ENCODE measurements at places on chromosomes 13 and 19. TPM values are rescaled to one million over a fixed set of nuclear protein-coding genes. Genes with fewer than 3 reads are reported as not detected.

Gene NECTIN2
- 2.8 TPM for total RNA-seq

Gene GPI
- 282 TPM for total RNA-seq

Gene CGB2
- 1.4 TPM for total RNA-seq

Gene ARHGAP45
- 236 TPM for total RNA-seq

Gene HNRNPM
- total RNA-seq = 168 TPM

Gene PCDH20
- total RNA-seq = not detected

GRCh38 chr13:99991013-99991827 lies 9.6 kb downstream of the ZIC2 start:
- peaks cover 97% of the 10 kb centered on the region for H3K27me3 ChIP-seq
- H3K4me1 ChIP-seq = peaks cover 38% of the 10 kb centered on the region
- H3K36me3 ChIP-seq = peaks cover 7% of the 10 kb centered on the region
- no peak overlapping the region for H3K27ac ChIP-seq

- no peak overlapping the region for H3K4me3 ChIP-seq
- H3K27ac ChIP-seq = no peak overlapping the region
- H3K36me3 ChIP-seq = peaks cover 14% of the 10 kb centered on the region
- DNase-seq = no peak
- H3K4me1 ChIP-seq = no peaks in the 10 kb centered on the region
Measured at GRCh38 chr19:18362934-18363542, 22.6 kb downstream of the PGPEP1 start.

DNA sequence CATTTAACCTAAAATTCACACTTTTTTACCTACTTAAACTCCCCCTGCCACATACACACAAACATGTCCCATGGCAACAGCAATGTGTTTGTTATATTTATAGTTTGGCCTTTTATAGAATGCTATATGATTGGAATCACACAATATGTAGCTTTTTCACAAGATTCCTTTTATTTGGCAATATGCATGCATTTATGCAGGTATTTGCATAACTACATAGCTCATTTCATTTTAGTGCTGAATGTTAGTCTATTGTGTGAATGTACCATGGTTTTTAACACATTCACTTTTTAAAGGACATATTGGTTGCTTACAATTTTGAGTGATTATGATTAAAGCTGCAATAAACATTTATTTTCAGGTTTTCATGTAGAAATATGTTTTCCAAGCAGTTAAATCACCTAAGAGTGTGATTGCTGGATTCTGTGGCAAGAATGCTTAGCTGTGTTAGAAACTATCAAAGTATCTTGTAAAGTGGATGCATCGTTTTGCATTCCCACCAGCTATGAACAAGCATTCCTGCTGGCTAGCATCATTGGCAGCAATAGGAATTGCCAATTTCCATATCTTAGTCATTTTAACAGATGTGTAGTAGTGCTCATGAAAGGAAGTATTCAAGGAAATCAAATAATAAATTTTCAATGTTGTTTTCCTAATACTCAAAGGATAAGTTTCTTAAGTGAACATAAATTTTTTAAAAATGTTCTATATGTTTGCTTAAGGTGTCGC lies 557.0 kb downstream of the SLITRK1 start:
- H3K4me3 ChIP-seq = no peak overlapping the region
- no peaks in the 10 kb centered on the region for H3K27me3 ChIP-seq
- H3K4me1 ChIP-seq = no peaks in the 10 kb centered on the region
- DNase-seq = no peak

Gene CELF5
- 0.42 TPM for total RNA-seq

DNA sequence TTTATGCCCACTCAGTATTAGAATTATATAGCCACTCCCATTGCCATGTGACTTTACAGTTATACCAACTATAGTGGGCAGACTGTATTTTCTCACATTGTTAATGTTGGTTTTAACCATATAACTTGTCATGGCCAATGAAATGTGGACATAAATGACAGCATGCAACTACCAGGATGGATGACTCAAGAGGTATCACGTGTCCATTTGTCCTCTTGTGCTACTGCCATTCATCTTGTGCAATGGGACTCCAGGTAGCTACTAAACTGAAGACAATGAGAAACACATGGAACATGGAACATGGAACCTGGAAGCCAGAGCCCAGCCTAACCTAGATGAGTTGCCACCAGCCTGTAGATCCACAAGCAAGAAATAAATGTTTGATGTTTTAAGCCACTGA lies 242.7 kb upstream of the IPO5 start:
- no peak overlapping the region for H3K27ac ChIP-seq
- DNase-seq = no peak
- no peaks in the 10 kb centered on the region for H3K36me3 ChIP-seq
- peaks cover 5% of the 10 kb centered on the region for H3K27me3 ChIP-seq

- peaks cover 7% of the 10 kb centered on the region for H3K27me3 ChIP-seq
- H3K4me1 ChIP-seq = no peaks in the 10 kb centered on the region
- no peak overlapping the region for H3K4me3 ChIP-seq
Measured at GRCh38 chr19:30319411-30319810, 52.8 kb upstream of the ZNF536 start.

DNA sequence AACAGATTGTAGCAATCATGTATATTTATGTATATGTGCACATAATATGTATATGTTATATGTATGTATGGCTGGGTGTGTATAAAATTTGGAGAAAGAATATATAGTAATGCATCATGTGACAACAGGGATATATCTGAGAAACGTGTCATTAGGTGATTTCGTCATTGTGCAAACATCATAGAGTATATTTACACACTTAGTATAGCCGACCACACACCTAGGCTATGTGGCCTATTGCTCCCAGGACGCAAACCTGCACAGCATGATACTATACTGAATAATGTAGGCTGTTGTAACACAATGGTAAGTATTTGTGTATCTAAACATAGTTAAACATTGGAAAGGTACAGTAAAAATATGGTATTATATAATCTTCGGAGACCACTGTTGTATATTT lies 43.8 kb downstream of the ESD start:
- H3K27me3 ChIP-seq = peaks cover 7% of the 10 kb centered on the region
- no peaks in the 10 kb centered on the region for H3K36me3 ChIP-seq
- DNase-seq = no peak
- no peak overlapping the region for H3K4me3 ChIP-seq

Gene C19orf38
- 6.2 TPM for total RNA-seq

DNA sequence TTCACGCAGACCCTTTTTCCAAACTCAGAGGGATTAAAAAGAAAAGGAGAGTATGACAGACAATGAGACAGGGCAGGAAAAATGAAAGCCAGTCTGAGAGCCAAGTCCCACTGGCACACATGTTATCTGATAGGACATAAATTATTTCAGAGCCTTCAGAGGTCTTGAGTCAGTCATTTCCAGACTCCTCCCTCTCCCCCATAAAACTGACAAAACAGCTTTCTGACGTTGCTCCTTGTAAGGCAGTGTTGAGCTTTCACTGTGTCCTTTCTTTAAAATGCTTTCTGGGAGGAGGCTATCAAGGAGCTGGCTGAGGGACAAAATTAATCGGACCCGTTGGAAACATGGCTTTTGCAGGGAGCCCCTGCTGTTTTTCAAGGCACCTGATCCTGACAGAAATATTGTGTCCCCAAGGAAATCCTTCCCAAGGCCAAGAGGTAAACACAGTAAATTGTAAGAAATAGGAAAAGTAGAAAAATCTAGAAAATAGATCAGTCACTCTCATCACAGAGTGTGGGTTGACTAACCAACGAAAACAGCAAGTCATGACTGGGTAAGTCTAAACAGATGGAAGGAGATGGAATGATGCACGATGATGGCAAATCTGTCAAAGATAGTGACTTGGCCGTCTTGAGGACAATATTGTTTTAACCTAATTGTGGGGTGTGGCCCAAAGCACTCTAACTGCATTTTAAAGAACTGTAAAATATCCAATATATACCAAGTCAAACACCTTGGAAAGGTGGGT lies 89.7 kb downstream of the DCT start:
- no peak overlapping the region for H3K4me3 ChIP-seq
- no peaks in the 10 kb centered on the region for H3K4me1 ChIP-seq
- DNase-seq = no peak
- H3K27ac ChIP-seq = no peak overlapping the region
- H3K27me3 ChIP-seq = peaks cover 10% of the 10 kb centered on the region

- H3K4me3 ChIP-seq = no peak overlapping the region
- H3K27ac ChIP-seq = no peak overlapping the region
- no peak for DNase-seq
Measured at GRCh38 chr13:49869519-49869918, 66.6 kb downstream of the SPRYD7 start.

DNA sequence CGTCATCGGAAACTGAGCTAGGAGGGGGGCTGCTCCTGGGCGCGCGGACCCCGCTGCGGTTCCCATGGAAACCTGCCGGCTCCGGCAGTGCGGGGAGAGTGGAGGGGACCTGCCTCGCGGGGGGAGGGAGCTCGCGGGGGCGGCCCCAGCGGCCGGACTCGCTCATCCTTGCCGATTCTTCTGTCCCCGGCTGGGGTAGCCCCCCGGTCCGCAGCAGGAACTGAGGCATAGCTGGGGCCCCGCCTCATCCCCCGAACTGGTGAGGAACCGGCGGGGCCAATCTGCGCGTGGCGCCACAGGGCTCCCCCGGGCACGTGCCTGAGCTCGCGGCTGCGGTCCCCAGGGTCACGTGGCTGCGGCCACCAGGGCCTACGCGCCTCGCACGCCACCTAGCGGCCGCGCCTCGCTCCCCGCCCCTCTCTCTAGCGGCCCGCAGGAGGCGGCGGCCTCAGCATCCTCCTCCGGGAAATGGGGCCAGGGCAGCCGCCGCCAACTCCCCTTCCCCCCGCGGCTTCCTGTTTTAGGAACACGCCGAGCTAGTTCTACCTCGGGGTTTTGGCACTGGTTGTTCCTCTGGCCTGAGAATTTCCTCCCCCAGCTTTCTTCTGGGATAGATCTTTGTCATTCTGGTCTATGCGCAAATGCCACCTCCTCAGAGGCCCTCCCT lies 1.7 kb upstream of the ELAVL3 start:
- peak; percentile 93 for DNase-seq
- peaks cover 25% of the 10 kb centered on the region for H3K4me1 ChIP-seq
- peaks cover 24% of the 10 kb centered on the region for H3K27me3 ChIP-seq
- peak overlapping the region; percentile 91 for H3K4me3 ChIP-seq

Gene ZNF829
- total RNA-seq = 7.4 TPM

- no peaks in the 10 kb centered on the region for H3K4me1 ChIP-seq
- peaks cover 37% of the 10 kb centered on the region for H3K27me3 ChIP-seq
- H3K4me3 ChIP-seq = no peak overlapping the region
- no peak for DNase-seq
Measured at GRCh38 chr19:51621178-51621577, 9.0 kb downstream of the SIGLEC5 start.

GRCh38 chr19:54159352-54160181 lies at the start of gene LENG1:
Gene LENG1, minus strand, starts transcription at chr19:54159721. Its CDS starts 26 bp downstream, at chr19:54159695.
- peak within 1 kb of the TSS; percentile 98 for H3K4me3 ChIP-seq
- DNase-seq = peak; percentile 97
- H3K36me3 ChIP-seq = peaks cover 18% of the 10 kb centered on the region
- H3K4me1 ChIP-seq = peaks cover 61% of the 10 kb centered on the region

- no peaks in the 10 kb centered on the region for H3K27me3 ChIP-seq
- DNase-seq = no peak
- H3K4me3 ChIP-seq = peak overlapping the region; percentile 99
- H3K36me3 ChIP-seq = peaks cover 23% of the 10 kb centered on the region
- peaks cover 43% of the 10 kb centered on the region for H3K4me1 ChIP-seq
- H3K27ac ChIP-seq = peak overlapping the region; percentile 75
Measured at GRCh38 chr19:12723381-12723640, 421 bp downstream of the TNPO2 start.

GRCh38 chr13:73464758-73465616 lies 406.2 kb downstream of the KLF5 start:
- no peaks in the 10 kb centered on the region for H3K4me1 ChIP-seq
- DNase-seq = no peak
- H3K36me3 ChIP-seq = no peaks in the 10 kb centered on the region
- no peak overlapping the region for H3K4me3 ChIP-seq
- H3K27ac ChIP-seq = no peak overlapping the region
- H3K27me3 ChIP-seq = peaks cover 4% of the 10 kb centered on the region

- no peaks in the 10 kb centered on the region for H3K36me3 ChIP-seq
- peaks cover 52% of the 10 kb centered on the region for H3K4me1 ChIP-seq
- no peak overlapping the region for H3K27ac ChIP-seq
- DNase-seq = no peak
- peak overlapping the region; percentile 75 for H3K4me3 ChIP-seq
Measured at GRCh38 chr19:18415178-18415867, 3.9 kb upstream of the SSBP4 start.

Gene TEX101
- not detected for total RNA-seq

Gene ZNF444
- 37.1 TPM for total RNA-seq

DNA sequence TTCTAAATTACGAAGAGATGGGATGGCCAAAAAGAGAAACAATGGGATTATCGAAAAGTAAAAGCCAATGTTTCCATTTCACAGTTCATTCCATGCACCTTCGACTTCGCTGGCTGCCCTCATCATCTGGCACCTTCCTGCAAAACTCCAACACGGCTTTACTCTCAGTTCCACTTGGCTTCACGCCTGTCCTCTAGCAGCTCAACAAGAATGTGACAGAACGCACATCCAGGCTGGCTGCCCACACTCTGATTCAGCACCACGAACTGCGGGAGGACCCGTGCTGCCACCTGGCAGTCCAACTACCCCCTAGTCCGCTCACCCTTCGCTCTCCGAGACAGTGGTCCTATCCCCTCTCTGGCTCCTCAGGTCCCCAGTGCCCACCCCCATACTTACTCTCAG lies 11.7 kb downstream of the ATP7B start:
- no peak overlapping the region for H3K4me3 ChIP-seq
- no peaks in the 10 kb centered on the region for H3K36me3 ChIP-seq
- no peak for DNase-seq
- H3K4me1 ChIP-seq = peaks cover 5% of the 10 kb centered on the region
- H3K27ac ChIP-seq = no peak overlapping the region
- peaks cover 16% of the 10 kb centered on the region for H3K27me3 ChIP-seq

DNA sequence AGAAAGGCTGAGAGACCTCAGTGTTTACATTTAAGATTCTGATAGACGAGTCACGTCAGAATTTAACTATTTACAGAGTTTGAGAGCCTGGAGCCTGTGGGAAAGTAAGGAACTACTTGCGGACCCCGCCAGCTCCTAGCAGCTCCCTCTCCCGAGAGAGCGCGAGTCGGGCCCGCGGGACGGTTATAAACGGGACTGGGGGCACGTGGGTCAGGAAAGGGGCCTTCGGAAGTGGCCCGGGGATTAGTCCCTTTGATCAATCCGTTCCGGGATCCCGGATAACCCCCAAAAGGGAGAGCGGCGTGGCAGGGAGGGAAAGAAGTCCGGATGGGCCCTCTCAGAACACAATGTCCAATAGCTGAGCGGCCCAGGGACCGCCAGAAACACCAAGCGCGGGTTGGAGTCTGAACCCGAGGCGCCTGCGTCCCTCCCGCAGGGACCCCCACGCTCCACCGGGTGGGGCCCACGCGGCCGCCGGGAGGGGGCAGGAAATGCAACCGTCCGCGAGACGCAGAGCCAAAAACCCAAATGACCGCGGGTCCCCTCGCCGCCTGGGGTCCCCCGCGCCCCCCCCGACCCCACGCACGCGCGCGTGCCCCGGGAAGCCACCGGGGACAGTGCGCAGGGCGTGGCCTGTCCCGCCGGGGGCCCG lies 3.6 kb downstream of the ZIC5 start:
- H3K27ac ChIP-seq = peak overlapping the region; percentile 78
- H3K4me1 ChIP-seq = peaks cover 29% of the 10 kb centered on the region

Gene ZNF93
- total RNA-seq = 23.5 TPM

Measured in activated T-cell treated with anti-CD3 and anti-CD28 coated beads, Interleukin-2, amount 50 U/mL, for 72 hours (primary cell).